Stimulated activated CD4-positive, alpha-beta T cell treated with anti-CD3 and anti-CD28 coated beads, Interleukin-12 subunit alpha, Interleukin-12 subunit beta, amount 100 ng/mL, for 48 hours (primary cell): ENCODE measurements at places on chromosomes 4 and X.

DNA sequence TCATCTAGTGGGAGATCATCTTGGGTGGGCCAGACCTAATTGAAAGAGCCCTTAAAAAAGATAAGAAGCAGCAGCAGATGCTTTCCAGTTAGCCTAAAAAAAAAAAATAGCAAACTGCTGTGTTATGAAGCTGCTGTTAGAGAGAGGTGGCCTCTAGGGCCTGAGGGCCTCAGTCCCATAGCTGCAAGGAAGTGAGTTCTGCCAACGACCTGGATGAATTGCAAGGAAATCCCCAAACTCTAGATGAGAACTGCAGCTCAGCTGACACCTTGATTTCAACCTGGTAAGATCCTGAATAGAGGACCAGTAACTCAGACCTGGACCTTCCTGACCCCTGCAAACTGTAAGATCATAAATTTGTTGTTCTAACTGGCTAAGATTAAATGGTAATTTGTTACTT is 275.2 kb downstream of the TENM3 start:
- DNase-seq, result no peak

- peak; percentile 25 for DNase-seq
These were observed 999 bp upstream of the CTBP1 start for GRCh38 chr4:1249731-1250526.

DNA sequence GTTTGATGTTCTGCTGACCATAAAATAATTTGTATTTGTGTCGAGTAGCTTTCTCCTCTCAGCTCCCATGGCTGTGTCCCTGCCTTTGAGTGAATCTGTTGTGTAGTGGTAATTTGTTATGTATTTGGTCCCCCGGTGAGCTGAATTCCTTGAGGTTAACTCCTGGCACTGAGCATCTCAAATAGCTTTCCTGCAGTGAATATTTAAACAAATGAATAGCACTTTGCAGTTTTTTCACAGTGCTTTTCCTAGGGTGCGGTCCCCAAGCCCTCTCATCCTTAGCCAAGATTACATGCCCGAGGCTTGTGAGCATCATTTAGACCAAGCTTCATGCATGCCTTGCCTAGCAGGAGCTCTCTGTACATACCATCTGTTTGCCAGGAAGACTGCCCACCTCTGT is 74.2 kb downstream of the CLDN34 start:
- DNase-seq, result no peak

DNA sequence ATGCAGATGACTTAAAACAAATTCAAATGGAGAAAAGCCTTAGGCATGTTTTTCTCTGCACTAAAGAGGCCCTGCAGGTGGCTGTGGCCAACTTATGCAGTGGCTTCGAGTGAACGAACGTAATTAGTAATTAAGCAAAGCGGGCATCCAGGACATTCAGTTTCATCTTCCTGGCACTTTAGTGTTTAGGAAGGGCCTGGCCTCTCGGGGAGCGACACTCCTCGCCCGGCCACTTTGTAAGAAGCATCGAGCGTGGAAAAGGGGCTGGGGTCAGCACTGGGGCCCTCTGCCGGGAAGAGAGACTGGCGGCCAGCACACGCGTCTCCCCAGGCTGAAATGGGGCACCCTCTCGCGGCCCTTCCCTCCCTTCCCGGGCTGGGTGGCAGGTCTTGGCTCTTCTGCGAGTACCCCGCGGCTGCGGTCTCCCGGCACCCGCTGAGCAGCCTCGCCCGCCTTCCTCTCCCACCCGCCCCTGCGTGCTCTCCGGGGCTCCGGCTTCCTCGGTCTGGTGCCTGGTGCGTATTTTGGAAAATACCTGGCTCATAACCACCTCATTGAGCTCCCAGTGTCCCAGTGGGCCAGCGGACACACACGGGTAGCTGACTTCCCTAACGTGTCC is 677 bp upstream of the CYP4V2 start:
- DNase-seq, result peak; percentile 11

GRCh38 chr4:185651137-185651677 is 115.9 kb upstream of the PDLIM3 start:
- no peak for DNase-seq

DNA sequence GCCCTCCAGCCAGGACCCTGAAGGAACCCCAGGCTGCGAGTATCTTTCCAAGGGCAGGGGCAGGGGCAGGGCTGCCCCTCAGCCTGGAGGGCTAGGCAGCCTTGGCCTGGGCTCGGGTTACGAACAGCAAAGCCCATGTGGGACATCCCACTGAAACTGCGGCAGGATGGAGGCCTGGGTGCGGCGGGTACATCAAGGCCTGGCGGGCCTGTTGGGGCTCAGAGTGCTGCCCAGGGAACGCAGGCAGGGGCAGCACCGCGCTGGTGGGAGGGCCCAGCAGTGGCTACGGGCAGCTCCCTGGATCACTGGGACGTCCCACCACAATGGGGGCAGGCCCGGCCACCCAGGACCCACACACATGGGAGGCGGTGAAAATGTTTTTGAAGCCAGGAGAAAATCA is 10.9 kb downstream of the NAT8L start:
- no peak for DNase-seq

DNA sequence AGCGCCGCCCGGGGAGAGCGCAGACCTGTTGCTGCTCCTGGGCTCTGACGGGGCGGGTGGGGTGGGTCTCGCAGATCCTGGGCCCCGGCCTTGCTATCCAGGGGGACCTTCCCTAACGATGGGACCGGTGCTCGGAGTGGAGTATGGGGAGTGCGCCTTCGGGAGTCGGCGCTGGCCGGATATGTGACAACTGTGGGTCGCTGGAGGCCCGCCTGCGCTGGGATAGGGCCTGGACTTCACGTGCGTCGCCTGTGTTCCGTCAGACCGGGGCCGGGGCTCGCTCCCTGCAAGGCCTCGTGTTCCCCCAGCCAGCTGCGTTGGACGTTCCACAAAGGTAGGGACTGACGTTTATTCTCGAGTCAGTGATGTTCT is 1.3 kb downstream of the TBL1X start:
- peak; percentile 9 for DNase-seq

GRCh38 chrX:41789374-41789773 is 65.4 kb downstream of the GPR82 start:
- DNase-seq, result no peak

DNA sequence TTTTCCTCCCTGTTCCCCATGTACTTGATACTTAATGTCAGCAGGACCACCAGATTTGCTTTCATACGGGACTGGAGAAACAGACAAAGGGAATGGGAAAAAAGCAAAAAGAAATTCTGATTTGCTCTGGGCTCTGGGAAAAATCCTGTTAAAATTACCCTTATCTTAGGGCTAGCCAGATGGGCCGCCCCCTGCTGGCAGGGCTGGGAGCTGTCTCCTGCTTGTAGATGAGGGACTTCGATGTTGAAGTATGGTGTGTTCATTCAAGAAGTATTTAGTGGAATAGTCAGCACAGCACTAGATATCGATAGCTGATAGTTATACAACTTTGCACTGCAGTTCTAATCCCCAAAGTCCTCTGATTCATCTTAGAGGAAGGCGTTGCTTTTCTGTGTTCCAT is 45.8 kb downstream of the BCORL1 start:
- peak; percentile 8 for DNase-seq

DNA sequence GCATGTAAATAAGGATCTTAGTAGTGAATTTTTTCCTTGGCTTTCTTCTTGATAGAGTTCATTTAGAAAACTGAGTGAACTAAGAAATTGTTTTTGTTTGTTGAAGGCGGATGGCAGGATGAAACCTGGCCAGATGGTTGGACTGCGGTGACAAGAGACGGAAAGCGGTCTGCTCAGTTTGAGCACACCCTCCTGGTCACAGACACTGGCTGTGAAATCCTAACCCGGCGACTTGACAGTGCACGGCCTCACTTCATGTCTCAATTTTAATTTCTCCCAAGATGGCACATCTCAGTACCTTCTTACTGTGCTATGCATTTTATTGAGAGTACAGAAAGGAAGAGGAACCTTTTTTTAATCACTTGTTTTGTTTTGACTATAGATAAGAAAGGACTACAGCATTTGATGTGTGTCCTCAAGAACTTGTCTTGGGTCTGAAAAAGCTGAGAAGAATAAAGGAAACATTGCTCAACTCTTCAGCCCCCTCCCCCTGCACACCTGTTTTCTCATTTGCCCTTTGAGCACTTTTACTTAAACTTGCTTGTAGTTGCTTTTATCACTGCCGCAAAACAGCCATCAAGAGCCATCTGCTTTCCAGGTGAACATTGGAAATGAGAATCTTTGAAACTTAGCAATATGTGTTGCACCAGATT is 27.4 kb downstream of the ADH5 start:
- no peak for DNase-seq

DNA sequence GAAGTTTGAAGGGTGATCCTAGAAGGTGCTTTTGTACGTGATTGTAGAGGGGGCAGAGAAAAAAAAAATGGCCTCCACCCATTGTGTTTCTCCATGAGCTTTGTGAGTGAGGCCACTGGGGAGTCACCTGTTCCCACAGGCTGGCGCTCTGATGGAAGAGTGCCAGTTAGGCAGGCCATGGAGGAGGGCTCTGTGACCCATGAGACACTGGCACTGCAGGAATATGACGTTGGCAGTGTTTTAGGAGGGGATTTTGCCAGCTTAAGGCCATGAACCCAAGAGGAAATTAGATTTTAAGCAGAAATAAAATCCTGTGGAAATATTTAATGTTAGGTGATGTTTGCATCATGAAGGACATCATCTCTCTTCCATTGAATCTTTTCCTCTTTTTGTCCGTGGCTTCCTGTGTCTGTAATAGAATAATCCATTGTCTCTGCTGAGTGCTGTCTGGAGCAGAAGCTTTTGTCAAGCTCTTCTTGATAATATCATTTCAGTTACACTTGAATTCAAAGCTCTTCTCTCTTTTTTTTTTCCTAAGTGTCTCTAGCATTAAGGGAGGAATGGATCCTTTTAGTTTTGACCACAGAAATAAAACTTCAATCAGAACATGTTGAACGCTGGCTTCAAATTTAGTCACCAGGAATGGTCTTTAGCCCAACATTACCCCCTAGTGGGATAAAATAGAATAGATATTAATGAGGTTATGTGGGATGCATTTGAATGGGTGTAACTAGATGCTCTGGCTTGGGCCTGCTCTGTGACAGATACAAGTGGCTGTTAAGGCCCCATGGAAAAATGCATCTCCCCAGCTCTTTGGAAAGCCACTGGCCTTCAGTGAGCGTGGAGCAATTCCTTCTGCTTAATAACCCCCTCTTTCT is 41.0 kb upstream of the UCP1 start:
- no peak for DNase-seq

DNA sequence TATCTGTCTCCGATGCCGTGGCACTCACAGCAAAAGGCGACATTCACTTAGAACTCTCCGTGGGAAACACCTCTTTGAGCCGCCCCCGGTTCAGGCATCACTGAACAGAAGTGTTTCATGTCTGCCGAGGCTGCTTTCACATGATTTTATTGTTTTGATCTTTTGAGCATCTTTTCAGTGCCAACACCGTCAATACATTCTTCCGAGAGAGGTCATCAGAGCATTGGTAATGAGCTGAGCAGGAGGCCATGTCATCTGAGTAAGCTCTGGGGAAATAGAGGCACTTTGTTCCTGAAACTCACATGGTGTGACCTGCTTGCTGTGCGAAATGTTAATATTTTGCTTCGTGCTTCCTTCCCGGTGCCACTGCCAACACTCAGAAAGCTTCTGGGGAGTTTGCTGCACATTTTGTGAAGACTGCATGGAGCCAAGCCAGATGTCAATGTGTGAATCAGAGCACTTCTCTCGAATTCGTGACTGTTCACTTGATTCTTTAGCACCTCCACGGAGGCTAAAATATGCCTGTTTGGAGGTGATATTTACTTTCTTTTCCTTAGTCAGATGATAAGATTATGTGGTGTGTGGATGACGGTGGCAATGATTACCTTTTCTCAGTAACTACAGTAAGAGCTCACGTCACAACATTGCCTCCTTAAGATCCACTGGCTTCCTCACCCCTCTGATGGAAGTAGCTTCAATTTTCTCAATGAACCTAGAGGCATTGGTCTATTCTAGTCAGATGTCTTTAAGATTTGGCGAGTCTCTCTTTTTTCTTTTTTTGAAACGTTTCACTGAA is 222.3 kb upstream of the HS3ST1 start:
- DNase-seq, result no peak

- DNase-seq, result peak; percentile 3
These were observed 99.3 kb upstream of the ARMCX2 start for GRCh38 chrX:101759000-101759399.

DNA sequence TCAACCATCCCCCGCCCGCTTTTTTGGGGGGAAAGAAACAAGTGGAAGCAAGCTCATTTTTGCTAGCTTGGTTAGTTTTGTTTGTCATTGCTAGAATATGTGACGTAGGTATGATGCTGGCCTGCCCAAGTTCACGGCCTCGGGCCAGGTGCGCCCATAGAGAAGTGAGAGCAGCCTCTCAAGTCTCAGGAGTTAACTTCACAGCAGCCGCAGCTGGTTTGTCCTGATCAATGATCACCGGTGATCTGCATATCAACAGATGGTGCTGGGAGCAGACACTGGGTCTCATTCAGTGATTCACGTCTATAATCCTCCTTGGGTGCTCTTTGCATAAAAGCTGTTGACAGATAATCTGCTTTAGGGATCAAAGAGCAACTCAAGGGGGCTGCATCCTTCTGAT is 50.1 kb downstream of the ENPP6 start:
- DNase-seq, result no peak

DNA sequence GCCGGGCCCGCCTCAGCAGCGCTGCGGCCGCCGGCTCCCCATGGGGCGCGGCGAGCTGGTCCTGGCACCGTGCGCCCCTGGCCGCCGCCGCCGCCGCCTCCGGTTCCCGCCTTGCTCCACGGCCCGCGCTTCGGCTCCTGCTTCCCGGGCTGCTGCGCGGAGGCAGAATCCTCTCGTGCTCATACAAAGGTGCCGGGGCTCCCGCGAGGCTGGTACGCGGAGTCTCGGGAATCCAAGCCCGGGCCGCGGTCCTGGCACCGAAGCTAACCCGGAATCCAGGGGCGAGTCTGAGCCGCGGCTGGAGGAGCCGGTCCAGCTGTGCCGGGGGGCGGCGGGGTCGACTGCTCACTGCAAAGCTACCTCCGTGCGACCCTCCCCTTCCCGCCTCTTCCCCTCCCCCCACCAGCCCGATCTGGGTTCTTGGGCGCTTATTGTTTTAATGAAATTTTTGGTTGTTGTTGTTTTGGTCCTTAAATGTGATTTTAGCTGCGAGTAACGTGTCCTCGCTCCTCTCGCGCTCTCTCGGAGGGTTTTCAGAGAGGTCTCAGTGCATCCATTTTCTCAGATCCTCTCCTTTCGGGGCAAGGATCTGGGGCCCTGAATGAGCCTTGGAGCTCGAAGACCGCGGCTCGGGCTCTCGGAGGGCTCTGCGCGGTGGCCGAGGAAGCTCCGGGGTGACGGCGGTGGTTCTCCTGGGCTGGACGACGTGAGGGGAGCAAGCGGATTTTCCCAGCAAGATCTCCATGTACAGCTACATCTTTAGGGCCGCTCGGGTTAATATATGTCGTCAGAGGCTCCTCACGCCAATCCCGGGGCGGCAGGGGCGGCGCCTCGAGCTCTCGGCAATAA is at the start of gene HAND2:
HAND2 (minus strand) TSS at position 753 of the 849 bp plus-strand sequence. CDS start 940 bp downstream, outside the sequence.
- no peak for DNase-seq

- no peak for DNase-seq
These were observed 102.4 kb downstream of the GPR143 start for GRCh38 chrX:9663216-9663615.
